ENCODE measurements at places on chromosomes 12 and 14.

- DNase-seq, result peak; percentile 61
Measured at GRCh38 chr12:93322784-93323183, 54.9 kb upstream of the NUDT4 start.

DNA sequence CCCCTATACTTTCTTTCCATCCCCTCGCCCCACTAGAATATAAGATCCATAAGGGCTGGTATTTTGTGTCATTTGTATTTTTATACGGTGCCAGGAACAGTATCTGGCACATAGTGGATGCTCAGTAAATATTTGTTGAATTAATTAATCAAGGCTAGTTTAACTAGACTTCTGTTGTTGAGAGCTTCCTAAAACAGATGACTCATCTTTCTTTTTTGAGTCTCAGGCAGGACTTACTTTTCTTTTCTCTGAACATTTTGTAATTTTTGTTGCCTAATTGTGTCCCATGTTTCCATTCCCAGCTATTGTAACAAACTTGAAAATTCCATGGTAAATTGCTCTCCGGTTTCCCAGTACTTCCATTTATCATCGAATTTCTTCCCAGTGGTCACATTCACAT lies 16.7 kb downstream of the STK38L start:
- DNase-seq, result peak; percentile 21

- peak; percentile 66 for DNase-seq
Measured at GRCh38 chr12:31482816-31483215, 108.1 kb downstream of the DENND5B start.

- peak; percentile 53 for DNase-seq
Measured at GRCh38 chr12:21906919-21907493, 34.2 kb downstream of the ABCC9 start.

DNA sequence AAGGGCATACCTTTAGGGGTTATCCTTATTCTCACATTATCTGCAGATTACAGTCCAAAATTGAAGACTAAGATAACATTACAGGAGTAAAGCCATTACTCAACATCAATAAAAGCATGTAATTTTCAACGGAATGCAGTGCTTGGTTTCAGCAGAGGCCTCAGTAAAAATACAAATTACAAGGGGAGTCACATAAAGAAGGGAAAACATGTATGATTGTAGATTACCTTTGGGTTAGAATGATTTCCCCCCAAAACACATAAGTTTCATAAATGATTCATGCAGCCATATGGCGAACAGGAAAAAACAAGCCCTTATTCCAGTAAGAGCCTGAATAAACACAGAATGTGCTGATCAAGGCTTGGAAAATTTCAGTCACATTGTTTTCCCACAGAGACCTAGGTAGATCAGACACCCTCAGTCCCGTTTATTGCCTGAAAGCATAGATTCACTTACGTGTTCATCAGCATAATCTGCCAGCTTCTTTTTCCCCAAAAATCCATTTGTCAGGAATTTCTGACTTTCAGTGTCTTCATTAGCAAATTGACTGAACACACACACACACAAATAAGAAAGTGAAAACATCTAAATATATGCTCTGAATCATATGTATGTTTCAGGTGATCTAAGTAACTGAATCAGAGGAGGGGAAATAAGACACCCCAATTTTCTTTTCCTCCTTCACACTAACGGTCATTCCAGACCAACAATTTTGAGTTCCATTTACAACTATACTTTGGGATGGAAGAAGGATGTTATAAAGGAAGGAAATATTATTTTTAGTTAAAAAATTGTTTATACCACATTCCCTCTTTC lies 37.5 kb downstream of the SLC38A4 start:
- DNase-seq, result peak; percentile 63

DNA sequence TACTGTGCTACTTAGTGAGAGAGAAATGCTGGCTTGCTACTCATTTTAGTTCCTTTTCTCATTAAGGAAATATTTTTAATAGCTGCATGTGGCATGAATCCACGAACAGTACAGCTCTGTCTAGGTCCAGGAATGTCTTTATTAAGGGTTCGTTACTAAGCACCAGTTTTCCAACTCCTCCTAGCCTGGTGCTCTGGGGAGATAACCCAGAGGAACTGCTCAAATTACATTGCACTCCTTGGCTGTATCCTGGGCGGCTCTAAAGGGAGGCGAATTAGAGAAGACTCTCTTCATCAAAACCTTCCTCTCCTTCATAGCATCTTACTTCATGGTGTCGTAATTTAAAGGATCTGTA lies 101.3 kb downstream of the PPM1A start:
- peak; percentile 9 for DNase-seq
